ENCODE measurements at places on chromosomes 6 and 20. TPM values are rescaled to one million over a fixed set of nuclear protein-coding genes. Genes with fewer than 3 reads are reported as not detected.

DNA sequence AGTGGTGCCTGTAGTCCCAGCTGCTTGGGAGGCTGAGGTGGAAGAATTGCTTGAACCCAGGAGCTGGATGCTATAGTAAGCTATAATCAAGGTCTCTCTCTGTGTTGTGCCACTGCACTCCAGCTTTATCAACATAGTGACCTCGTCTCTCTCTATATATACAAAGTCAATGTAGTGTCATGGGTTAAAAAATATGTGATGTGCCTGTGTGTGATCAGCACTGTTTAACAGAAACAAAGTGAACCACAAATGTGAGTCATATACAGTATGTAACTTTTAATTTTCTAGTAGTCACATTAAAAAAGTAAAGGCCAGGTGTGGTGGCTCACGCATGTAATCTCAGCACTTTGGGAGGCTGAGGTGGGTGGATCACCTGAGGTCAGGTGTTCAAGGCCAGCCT is 85.3 kb upstream of the RNF24 start:
- peak; percentile 55 for DNase-seq

GRCh38 chr6:133244519-133244918 is 3.4 kb downstream of the EYA4 start:
- DNase-seq = peak; percentile 63

- peak; percentile 99 for DNase-seq
Measured at GRCh38 chr6:113122060-113122459, 735.1 kb upstream of the MARCKS start.

The FAM209A gene
- total RNA-seq = not detected

DNA sequence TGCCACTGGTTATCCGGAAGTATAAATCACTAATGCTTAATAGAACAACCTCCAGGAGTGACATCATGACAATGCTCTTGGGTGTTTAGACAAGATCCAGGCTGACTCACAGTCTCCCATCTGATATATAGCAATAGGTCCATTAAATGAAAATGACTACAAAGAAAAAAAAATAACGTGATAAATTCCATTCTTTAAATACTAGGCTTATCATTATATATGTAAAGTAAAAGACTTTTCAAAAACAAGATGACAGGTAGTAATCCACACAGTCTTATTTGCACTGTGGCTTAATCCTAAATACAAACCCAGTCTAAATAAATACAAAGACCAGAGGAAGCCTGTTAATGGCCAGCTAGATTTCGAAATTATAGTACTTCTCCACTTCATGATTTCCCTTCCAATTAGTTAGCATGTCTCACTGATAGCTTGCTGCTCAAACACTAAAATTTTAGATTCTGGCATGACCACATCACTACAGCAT is 149.1 kb upstream of the BEND3 start:
- peak; percentile 70 for DNase-seq

- DNase-seq = no peak
Measured at GRCh38 chr20:40808936-40809335, 119.9 kb upstream of the MAFB start.

GRCh38 chr6:124903797-124904196 is 58.4 kb upstream of the RNF217 start:
- no peak for DNase-seq

GRCh38 chr20:36861875-36862801 is 13.8 kb upstream of the TLDC2 start:
- peak; percentile 84 for DNase-seq

The HDGFL1 gene
- total RNA-seq = not detected

GRCh38 chr6:155543166-155543847 is 87.7 kb upstream of the NOX3 start:
- DNase-seq = no peak

The GTSF1L gene
- total RNA-seq = not detected

The PCSK2 gene
- not detected for total RNA-seq

- DNase-seq = no peak
Measured at GRCh38 chr20:53713328-53714056, 119.9 kb upstream of the ZNF217 start.

The TSPO2 gene
- not detected for total RNA-seq

The TOX2 gene
- total RNA-seq = 4.4 TPM

- peak; percentile 53 for DNase-seq
Measured at GRCh38 chr6:157325069-157325805, 1.9 kb upstream of the TMEM242 start.

DNA sequence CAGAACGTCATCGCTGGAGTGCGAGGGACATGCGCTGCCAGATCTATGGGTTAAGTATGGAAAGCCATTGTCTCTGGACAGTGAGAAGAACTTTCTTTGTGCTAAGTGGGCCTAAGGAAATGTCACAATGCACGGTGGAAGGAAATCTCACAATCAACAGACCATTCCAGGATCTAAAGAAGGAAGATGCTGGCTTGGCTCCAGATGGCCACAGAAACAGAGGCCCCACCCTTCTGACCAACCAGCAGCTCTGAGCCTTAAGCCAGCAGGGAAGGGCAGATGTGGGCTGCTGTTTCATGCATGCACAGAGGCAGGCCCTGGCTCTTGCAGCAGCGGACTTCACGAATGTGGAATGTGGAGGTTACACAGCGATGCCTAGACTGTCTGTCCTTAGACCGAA is 156.3 kb downstream of the SOBP start:
- peak; percentile 74 for DNase-seq

DNA sequence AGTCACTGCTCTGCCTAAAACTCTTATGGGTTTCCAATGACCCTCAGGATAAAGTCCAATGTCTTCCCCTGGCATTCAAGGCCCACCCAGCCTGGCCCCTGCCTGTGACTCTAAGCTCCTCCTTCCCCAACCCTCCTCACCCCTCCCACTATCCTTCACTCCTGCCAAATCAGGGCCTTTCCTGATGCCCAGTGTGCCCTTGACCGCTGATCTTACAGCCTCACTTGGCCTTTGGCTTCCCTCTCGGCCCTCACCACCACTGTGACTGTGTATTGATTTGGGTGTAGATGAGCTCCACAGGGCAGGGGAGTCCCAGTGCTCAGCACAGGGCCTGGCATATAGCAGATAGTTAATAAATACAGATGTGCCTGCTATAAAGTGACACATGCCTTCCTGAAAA is 115.7 kb downstream of the TOX2 start:
- no peak for DNase-seq

- DNase-seq = no peak
Measured at GRCh38 chr6:142787422-142787821, 157.6 kb downstream of the HIVEP2 start.

The BMP7 gene
- not detected for total RNA-seq

DNA sequence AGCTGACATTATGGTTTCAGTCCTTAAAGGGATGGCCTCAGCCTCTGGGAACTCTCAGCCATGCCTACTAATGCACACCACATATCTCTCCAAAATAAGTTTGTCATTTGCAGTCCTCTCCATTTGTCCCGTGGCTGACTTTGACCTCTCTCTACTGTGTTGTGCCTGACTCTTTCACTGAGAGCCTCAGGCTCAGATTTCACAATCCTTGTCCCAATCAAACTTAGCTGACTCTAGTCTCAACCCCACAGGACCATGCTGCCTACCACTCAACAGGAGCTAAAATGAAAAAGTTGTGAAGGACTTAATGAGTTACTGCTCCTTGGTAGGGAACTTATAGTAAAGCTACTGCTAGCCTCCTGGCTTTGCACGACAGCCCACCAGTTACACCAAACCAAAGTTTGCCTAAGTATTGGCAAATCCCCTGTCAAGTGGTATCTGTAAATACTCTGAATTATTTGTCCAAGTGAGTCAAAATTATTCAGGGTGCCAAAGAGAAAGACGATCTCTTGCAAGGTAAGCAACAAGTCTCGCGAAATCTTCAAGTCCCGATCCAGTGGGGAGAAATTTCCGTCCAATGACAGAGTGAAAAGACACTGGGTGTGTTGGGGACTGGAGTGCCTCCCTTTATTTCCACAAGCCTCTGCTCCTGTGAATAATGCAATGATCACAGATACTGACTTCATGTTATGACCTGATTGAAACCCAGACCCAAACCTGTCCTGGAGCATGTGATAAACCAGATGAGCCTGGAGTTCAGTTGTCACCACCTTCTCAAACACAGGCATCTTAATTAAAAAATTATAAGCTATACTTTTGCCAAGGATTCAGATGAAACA is 124.4 kb upstream of the FOXQ1 start:
- no peak for DNase-seq

DNA sequence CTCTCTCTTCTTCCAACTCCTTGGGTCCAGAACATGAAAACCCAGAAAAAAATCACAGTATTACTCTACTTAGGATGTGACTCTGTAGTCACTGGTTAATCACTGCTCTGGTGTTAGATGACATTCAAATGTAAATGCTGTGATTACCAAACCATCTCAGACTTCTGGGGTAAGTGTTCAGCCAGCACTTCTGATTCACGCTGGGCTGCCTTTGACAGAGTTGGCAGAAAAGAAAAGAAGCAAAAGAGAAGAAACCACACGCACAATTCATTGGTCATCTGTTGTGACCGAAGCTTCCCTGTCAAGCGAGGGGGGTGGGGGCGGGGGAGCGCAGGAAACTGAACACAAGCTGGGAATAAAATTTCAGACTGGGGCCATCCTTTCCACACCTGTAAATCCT is 82.7 kb downstream of the PSMG4 start:
- DNase-seq = peak; percentile 93

DNA sequence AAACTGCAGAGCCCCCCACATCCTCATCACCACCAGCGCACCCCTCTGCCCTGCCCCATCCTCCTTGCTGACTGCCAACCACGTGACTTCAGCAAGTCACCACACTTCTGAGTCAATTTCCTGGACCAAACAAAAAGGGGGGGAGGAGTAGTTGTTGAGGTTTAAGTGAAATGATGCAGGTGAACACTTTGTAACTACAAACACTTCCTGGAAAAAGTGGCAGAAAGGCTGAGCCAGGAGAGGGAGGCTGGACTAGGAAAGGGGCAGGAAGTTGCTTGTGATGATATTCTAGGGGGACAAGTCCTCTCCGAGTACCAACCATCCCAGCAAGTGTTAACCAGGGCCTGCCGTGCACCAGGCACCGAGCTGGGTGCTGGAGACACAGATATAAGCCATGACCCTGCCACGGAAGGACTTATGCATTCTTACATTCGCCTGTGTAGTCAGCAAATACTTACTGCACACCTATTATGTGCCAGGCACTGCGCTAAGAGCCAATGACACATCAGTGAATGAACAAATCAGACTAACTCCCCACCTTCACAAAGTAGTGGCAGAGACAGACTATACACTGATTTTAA is 67.3 kb downstream of the PREX1 start:
- peak; percentile 72 for DNase-seq

GRCh38 chr6:74879234-74879633 is 326.6 kb downstream of the COL12A1 start:
- DNase-seq = peak; percentile 80

DNA sequence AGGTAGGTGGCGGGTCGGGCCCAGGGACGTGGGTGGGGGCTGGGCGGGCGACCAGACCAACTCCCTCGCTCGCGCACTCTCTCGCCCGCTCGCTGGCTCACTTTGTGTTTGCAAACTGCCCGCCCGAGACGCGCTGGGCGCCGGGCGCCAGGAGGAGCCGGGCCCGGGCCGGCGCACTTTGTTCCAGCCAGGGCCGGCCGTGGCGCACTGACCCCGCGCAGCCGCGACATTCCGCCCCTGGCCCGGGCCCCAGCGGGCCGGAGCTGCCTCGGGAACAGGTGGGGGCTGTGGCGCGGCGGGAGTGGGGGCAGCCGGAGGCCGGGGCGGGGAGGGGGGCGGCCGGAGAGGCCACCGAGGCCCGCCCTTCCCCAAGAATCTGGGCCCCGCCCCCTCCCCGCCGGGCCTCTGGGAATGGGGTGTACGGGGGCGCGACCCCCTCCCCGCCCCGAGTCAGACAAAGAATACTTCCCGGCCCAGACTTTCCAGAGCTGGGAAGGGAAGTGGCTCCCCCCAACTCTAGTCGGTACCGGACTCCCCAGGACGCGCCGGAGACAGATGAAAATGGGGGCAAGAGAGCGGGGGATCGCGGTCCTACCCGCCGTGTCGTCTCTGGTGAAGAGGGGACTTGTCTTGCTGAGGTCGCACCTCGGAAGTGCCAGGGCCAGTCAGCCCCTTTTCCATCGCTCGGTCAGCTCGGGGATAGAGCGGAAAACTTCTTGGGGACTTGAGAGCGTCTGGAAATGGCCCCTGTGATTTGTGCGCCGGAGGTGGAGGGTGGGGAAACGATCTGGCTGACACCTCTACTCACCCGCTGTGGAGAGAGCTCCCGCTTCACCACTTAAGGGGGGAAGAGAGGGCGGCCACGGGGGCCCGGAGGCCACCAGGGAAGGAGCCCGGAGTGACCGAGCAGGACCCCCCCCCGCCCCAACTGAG is 951 bp downstream of the FOXP4 start:
- peak; percentile 34 for DNase-seq

The MUC22 gene
- not detected for total RNA-seq

DNA sequence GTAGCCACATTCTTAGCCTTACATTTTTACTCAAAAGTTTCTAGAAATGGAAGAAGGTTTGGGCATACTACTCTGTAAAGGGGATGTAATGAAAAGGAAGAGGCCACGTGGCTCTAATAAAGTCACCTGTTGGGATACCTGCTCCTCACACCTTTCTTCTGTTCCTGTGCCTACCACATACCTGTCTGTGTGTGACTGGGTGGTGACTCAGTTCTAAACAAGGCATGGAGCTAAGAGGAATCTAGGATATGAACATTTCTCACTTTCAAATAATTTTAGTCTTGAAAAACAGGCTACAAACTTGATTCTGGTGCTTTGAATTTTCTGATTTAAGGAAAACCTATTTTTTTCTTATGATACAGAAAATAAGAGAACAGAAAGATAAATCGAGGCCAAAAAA is 363.6 kb downstream of the RFPL4B start:
- DNase-seq = no peak

DNA sequence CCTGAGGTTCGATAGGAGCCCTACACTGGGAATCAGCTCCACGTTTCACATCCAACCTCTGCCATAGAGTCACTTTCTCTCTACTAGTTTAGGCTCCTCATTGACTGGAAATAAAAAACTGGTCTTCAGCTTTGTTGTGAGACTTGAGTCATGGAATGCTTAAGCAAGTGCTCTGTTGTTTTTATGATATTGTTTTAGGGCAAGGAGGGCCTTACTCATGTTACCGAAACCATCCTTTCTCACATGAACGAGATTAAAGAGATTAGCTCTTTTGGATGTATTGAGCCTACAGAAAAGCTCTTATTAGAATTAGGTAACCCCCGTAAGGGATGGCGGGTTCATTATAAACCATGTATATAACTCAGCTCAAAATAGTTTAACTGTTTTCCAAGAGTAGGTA is 6.9 kb upstream of the MOCS1 start:
- no peak for DNase-seq

The DZANK1 gene
- 0.83 TPM for total RNA-seq

The SIRPB1 gene
- total RNA-seq = 0.17 TPM
